ENCODE measurements at places on chromosomes 6 and 20.
A peak's percentile ranks its signal among the peaks of the same experiment; 100 is the strongest.

DNA sequence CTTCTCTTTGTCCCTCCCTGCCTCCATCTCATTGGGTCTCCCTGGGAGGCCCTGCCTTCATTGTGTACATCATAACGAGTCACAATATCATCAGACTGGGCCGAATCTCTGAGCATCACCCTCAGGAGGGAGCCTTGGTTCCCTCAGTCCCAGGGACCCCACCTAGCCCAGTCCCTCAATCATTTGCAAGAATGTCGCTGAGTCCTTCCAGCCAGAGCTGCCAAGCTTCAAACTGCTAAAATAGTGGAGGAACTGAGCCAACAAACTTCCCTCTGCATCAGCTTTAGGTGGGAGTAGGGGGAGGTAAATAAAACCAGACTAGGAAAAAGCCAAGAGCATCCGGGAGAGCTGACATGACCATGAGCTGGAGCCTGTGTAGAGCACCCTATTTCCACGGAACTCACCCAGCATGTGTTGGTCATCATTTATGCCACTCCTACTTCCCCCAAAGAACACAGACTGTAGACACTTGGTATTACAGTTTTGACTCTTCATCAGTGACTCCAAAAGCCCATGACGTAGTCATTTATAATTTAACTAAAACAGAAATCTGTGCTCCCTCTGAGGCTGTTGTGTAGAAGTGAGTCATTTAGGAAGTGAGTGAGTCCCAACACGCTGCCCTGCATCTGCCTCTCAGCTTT is 28.8 kb upstream of the IL17A start:
- no peak for DNase-seq

GRCh38 chr6:169959136-169960002 is 207.9 kb downstream of the ERMARD start:
- DNase-seq = peak; percentile 13

- DNase-seq = no peak
These were observed 114.3 kb upstream of the ZFP64 start for GRCh38 chr20:52305858-52306257.

DNA sequence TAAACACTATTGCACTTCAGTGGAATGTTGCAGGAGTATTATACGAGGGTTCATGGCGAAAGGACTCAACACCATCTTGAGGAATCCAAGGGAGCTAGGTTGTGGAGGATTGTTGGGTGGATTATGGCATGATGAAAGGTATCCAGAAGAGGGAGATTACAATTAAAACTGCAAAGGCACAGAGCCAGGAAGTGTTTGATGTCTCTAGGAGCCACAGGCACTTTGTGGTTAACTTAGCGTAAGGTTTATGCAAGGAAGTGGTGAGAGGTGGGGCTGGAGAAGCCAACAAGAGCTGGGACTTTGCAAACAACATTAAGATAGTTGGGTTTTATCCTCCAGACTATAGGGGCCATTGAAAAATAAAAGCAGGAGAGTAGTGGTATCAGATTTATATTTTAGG is 86.6 kb upstream of the TPD52L1 start:
- no peak for DNase-seq

- no peak for DNase-seq
These were observed 11.9 kb downstream of the GPX5 start for GRCh38 chr6:28537509-28538140.

DNA sequence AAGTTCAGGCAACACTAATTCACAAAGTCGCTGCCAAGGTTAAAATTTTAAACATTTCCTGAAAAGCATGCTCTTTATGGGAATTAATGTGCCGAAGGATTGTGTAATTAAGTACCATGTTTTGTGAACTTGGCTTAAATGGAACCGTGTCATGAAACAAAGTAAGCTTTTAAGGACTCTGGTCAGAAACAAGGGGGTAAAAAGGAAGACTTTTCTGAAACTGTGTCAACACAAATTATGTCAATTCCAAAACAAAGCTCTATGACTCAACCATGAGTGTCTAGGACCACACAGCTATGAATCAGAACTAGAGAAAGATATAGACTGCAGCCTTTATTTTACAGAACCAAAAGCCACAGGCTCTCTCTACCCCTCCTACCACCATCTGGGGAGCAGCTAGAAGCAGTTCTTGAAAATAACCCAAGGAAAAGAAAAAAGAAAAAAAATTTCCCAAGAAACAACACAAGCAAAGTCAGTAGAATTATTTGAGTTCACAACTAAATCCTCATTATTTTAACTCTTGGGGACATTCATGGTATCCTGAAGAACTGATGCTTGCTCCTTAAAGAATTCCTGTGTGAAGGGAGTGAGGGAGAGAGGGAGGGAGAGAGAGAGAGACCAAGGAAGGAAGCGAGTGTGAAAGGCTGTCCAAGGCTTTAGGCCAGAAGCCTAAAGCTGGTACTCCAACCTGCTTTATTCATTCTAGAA is 81.9 kb downstream of the ZMYND8 start:
- no peak for DNase-seq

- DNase-seq = no peak
These were observed 18.1 kb upstream of the SIRPA start for GRCh38 chr20:1876975-1877608.

DNA sequence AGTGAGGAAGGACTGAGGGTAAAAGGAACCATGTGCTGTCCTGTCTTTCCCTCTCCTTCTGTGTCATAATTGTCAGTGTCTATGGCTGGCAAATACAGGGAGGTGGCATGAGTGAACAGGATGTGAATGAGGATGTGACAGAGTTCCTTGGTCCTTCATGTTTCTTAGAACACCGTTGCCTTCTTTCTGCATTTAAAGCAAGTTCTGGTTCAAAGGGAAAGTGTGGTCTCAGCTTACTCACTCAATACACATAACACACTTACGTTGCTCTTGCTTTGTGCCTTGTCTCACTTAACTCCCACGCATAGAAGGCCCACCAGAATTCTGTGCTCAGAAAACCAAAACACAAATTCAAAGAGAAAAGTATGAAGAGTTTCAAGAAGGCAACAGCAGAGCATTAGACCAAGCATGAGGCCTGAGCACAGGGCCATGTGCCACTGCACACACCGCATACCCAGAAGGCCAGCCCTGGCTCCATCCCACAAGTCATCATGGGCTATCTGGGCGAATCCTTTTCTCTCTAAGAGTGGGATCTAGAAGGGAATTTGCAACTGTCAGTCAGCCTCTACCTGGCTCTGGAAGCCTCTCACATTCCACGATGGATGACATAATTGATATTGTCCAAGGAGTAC is 38.9 kb upstream of the SAYSD1 start:
- DNase-seq = no peak

GRCh38 chr6:87671555-87672029 is 30.4 kb downstream of the AKIRIN2 start:
- DNase-seq = no peak

DNA sequence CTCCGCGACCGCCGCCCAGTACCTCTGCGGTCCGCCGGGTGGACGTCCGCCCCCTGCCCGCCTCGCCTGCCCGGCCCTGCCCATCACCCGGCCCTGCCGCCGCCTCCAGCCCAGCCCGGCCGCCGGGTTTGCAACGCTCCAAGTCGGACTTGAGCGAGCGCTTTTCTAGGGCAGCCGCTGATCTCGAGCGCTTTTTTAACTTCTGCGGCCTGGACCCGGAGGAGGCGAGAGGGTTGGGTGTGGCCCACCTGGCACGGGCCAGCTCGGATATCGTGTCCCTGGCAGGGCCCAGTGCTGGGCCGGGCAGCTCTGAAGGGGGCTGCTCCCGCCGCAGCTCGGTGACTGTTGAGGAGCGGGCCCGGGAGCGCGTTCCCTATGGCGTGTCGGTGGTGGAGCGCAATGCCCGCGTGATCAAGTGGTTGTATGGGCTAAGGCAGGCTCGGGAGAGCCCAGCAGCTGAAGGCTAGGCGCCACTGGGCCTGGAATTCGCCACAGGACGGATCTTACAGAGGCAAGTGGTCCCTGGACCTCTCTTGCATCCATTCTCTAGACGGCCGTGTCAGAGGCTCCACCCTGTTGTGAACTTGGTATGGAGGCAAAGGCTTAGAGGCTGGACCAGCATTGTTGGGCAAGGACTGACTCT is 11.8 kb downstream of the FAM110A start:
- DNase-seq = no peak

DNA sequence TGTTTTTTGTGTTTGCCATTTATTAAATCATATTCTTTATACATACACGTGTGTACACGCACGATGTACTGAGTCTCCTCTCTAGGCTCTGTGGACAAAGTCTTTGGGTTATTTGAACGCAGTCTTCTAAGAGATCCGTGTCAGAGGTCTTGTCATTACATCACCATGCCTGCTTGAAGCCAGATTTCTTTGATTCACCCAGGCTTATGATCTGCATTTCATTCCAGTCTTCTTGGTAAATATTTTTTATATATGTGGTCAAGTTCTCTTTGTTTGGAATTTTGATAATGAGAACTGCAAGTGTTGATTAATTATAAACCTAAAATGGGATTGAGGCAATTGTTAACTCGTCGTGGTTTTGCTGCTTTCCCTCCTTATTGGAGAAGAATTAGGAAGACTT is 34.6 kb downstream of the KCNS1 start:
- no peak for DNase-seq

- DNase-seq = no peak
These were observed 30.4 kb upstream of the CD93 start for GRCh38 chr20:23116311-23117089.

DNA sequence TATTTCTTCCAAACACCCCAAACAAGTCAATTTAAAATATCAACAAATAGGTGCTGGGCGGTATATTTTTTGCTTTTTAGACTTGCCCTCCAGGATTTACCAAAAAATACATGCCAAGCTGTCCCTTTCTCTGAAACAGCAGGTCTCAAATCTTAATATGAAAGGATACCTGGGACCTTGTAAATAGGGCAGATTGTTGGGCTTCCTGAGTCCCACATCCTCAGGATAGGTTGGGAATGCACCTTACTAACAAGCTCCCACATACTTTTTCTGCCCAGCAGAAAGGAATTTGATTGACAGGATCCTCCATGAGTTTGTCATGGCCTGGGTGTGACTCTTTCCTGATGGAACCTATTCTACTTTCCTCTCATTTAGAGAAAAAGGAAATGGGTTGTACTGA is 4.9 kb upstream of the SLC24A3 start:
- DNase-seq = no peak

- DNase-seq = no peak
These were observed 11.9 kb upstream of the TMEM170B start for GRCh38 chr6:11525468-11526155.

GRCh38 chr6:111987295-111987694 is 66.6 kb upstream of the CCN6 start:
- DNase-seq = no peak

DNA sequence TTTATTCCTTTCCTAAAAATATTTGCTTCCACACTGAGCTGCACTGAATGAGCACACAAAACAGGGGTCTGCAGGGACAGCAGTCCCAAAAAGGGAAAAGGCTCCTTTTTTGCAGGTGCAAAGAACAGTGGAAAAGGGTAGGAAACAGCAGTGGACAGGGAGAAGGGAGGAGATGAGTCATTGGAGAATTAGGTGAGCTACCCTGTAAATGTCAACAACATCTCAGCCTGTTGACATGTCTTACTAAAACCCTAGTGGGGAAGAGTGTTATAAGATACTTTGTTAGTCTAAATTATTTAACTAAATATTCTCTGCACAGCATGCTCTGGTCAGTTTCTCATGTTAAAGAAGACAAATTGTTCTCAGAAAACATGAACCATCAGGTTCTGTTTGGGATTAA is 151.5 kb upstream of the FBXL4 start:
- DNase-seq = no peak

DNA sequence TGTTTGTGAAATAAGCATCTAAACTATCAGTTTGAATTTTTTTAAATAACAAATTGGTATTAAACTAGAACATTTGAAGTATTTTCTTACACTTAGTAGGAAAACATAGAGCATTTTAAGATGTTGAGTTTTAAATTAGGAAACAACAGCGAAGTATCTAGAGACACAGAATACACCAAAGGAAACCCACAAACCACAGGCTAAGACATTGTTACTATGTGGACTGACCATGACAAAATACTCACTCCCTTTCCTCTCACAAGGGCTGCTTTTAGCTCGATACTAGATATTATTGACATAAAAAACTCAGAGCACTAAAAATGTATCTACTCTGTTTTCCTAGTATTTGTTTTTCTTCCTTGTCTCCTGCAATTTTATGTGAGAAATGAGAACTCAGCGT is 266.0 kb upstream of the CITED2 start:
- DNase-seq = no peak

- DNase-seq = no peak
These were observed 11.5 kb downstream of the ATP9A start for GRCh38 chr20:51756653-51757052.

Data from stimulated activated CD8-positive, alpha-beta memory T cell treated with anti-CD3 and anti-CD28 coated beads, Interleukin-4, amount 100 ng/mL, for 4 hours (primary cell).